ENCODE measurements at places on chromosomes 3 and 15.

- DNase-seq: peak; percentile 38
- no peaks in the 10 kb centered on the region for H3K27me3 ChIP-seq
- H3K27ac ChIP-seq: no peak overlapping the region
- peaks cover 7% of the 10 kb centered on the region for H3K4me1 ChIP-seq
- peaks cover 68% of the 10 kb centered on the region for H3K36me3 ChIP-seq
Measured at GRCh38 chr3:158808697-158809096, 6.8 kb downstream of the MFSD1 start.

GRCh38 chr15:32694222-32694983 lies 23.4 kb upstream of the GREM1 start:
- H3K4me3 ChIP-seq: no peak overlapping the region
- H3K36me3 ChIP-seq: no peaks in the 10 kb centered on the region
- no peak for DNase-seq
- H3K27ac ChIP-seq: no peak overlapping the region

- H3K36me3 ChIP-seq: no peaks in the 10 kb centered on the region
- peak; percentile 29 for DNase-seq
- no peak overlapping the region for H3K27ac ChIP-seq
- H3K4me3 ChIP-seq: no peak overlapping the region
Measured at GRCh38 chr15:57500979-57501576, 90.6 kb upstream of the MYZAP start.

DNA sequence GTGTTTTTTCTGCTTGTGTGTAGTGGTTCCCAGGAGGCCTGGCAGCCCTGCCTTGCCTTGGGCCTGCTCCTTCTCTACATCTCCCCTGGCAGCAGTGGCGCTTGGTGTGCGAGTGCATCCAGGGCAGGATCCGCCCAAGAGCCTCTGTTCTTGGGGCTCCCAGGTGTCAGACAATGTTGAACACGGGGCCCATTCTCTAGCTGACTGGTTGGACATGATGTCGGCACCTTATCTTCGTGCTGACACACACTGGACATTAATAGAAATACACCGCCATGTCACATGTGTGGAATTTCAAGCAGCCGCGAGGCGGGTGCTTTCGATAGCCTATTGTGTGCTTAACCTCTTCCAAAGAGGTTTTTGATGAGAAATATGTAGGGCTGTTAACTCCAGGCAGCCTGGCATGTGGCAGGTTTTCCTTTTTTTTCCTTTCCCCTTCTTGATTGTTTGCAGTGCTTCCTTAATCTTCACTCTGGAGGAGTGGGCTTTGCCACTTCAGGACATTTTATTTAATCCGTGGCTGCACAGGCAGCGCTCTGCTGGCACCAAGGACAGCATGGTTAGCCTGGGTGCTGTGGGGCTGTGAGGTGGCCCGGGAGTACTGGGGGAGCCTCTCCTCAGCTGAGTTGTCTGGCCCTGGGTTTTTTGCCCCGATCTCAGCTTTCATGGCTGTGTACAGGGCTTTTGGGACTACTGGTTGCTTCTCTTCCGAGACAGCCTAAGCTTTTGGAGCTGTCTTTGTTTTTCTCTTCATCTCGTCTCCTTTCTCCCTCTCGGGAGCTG lies 42.5 kb downstream of the CHCHD6 start:
- H3K4me1 ChIP-seq: peaks cover 38% of the 10 kb centered on the region
- H3K27ac ChIP-seq: peak overlapping the region; percentile 71
- peaks cover 4% of the 10 kb centered on the region for H3K36me3 ChIP-seq
- peak; percentile 45 for DNase-seq

DNA sequence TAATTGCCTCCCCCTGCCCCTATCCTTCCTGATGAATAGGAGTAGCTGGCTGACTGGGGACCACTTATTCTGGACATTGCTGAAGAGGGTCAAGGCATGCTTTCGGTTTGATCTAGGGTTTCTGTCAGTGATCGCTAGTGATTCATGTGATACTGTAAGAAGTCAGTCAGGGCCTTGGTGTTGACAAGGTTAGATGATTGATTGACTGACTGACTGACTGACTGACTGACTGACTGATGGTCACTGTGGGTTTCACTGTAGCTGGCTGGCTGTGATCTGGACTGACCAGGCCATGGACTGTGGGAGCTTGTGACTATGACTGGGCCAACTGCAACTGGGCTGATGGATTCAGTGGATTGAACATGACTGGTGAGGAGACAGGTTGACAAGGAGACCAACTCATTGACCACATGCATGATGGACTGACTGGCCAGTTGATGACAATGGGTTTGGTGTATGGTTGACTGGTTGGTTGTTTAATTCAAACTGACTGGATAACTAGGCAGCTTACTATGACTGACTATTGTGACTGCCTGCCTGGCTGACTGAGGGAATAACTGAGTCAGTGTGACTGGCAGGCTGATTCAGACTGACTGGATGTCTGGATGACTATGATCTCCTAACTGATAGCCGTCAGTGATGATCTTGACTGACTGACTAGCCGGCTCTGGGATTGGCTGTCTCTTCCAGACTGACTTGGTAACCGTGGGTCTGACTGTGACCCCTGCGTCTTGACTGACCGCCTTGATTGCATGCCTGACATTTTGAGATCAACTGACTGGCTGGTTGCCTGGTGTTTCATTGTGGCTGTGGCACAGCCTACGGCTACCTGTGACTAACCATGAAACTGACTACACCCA lies 509.9 kb downstream of the SHQ1 start:
- H3K27ac ChIP-seq: no peak overlapping the region
- H3K36me3 ChIP-seq: peaks cover 6% of the 10 kb centered on the region
- H3K27me3 ChIP-seq: no peaks in the 10 kb centered on the region
- H3K4me1 ChIP-seq: peaks cover 11% of the 10 kb centered on the region
- DNase-seq: peak; percentile 42
- no peak overlapping the region for H3K4me3 ChIP-seq

DNA sequence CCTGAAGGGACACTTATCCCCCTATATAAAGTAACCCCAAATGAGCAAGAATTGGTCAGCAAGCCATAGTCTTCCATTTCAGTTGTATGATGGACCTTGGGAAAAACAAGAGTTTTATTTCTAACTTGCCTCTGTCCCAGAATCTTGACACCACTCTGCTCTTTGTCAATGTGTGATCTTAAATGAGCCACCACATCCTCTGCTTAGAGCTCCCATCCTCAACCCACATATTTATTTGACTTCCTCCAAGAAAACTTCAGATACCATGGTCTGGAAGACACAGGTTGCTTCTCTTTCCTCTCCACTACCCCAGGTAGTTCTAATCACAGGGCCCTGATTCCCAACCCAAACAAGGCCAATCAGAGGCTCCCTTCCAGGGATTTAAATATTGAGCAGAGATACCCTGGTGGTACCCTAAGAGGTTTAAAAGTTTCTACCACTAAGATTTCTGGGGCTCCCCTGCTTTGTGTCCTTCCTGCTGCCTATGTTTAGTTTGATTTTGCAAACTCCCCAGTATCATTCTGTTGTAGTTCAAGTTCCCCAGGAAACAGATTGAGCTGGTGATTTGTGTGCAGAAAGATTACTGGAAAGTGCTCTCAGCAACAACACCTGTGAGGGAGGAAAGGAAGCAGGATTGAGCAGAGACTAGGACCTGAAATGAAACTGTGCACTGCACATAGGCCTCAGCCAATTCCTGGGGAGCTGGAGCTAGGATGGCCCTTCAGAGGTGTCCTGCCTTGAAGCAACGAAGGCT lies 64.3 kb downstream of the MTHFS start:
- no peak overlapping the region for H3K27ac ChIP-seq
- H3K36me3 ChIP-seq: peaks cover 6% of the 10 kb centered on the region
- DNase-seq: no peak
- H3K4me1 ChIP-seq: no peaks in the 10 kb centered on the region
- no peak overlapping the region for H3K4me3 ChIP-seq

DNA sequence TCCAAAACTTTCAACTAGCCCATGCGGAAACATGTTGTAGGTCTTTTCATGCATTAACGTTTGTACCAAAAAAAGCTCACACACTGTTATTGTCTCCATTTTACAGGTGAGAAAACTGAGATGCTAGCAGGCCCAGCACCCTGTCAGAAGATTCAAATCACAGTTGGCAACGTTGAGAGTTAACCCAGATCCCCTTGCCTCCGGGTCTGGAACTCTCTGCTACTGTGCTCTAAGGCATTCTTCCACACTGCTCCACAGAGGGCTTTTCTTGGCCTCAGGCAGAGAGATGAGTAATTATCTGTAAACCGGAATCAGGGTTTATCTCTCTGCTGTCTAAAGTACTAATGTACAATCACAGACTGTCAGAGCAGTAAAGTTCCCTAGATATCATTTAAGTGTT lies 186.0 kb upstream of the LPP start:
- H3K27ac ChIP-seq: no peak overlapping the region
- peaks cover 17% of the 10 kb centered on the region for H3K4me1 ChIP-seq
- H3K27me3 ChIP-seq: no peaks in the 10 kb centered on the region
- H3K4me3 ChIP-seq: no peak overlapping the region
- no peaks in the 10 kb centered on the region for H3K36me3 ChIP-seq
- DNase-seq: peak; percentile 28

DNA sequence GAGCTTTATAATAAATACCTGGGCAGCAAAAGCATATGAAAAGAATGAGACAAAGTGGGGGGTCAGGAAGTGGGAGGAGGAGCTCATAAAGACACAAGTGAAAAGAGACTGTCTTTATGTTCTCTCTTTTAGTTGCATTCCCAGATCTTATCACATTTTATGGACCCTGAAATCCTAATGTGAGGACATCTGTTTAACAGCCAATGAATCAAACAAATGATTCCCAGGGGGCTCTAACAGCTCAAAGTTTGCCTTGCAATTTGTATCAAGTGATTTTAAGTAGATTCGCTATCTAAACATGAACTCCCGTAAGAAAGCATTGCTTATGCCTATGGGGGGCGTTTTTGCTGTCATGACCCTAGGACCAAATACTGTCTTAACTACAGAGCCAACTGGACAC lies 332.3 kb upstream of the CNTN4 start:
- H3K4me3 ChIP-seq: no peak overlapping the region
- no peak for DNase-seq
- H3K27ac ChIP-seq: no peak overlapping the region
- H3K27me3 ChIP-seq: no peaks in the 10 kb centered on the region
- no peaks in the 10 kb centered on the region for H3K36me3 ChIP-seq

DNA sequence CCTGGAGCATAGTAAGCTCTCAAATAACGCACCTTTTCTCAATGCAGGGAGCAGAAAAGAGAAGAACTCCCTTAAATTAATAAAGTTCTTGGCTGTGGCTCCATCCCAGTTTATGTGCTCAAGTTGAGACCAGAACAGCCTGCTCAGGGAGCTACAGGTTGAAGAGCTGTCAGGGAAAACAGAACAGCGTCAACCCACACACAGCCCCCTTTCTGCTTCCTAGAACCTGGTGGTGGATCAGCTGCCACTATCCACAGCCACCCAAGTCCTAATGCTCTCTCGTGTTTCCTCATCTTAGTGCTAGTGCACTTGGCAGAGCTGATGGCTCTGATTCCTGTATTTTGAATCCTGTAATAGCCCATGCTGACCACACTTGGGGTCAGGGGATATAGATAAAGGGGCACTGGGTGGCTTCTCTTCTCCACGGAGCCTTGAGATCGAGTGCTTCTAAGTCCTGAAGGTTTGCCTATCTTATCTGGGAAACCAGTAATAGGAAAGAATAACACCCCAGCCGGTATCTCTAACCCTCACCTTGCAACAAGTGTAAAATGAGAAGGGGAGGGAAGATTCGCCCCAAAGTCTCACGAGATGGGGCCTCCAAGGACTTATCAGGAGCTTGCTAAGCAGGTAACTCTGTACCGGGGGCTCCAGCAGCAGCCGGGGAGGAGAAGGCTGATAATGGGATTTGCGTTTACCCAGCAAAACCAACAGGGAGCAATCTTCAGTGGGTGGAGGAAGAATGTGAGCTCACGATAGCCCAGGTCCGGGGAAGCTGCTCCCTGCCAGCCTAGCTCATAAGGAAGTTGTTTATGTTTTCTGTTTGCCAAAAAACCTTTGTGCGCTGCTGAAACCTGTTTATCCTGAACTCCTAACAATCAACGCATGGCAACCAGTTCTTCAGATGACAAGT lies 136.2 kb upstream of the ICE2 start:
- H3K4me3 ChIP-seq: no peak overlapping the region
- H3K27me3 ChIP-seq: peaks cover 9% of the 10 kb centered on the region
- no peak for DNase-seq
- H3K27ac ChIP-seq: no peak overlapping the region
- H3K4me1 ChIP-seq: peaks cover 9% of the 10 kb centered on the region

DNA sequence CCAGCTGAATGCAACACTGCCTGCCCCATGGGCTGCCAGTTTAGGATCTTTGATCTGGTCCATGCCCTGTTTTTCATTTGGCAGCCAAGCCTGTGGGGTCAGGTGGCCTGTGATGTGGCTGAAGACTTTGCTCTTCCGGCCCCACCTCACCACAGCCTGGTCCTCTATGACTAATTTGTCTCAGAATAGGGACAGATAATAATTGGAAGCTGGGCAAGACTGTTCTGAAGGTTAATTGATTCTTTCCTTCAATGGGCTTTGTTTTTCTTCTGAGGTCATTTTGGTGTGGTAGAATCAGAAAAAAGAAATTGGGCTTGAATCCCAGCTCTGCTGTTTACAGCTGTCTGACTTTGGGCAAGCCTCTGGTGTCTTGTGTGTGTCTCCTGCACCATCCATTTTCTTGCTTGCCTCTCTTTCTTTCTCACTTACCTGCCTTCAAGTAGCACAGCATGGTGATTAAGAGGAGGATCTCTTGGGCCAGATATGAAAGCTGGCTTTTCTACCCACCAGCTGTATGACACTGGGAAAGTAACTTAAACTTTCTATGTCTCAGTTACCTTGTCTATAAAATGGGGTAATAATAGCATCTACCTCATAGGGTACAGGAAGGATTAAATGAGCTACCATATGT lies 24.2 kb downstream of the ABHD2 start:
- H3K36me3 ChIP-seq: peaks cover 23% of the 10 kb centered on the region
- H3K4me1 ChIP-seq: peaks cover 20% of the 10 kb centered on the region
- no peak overlapping the region for H3K4me3 ChIP-seq
- H3K27me3 ChIP-seq: no peaks in the 10 kb centered on the region
- DNase-seq: peak; percentile 49

DNA sequence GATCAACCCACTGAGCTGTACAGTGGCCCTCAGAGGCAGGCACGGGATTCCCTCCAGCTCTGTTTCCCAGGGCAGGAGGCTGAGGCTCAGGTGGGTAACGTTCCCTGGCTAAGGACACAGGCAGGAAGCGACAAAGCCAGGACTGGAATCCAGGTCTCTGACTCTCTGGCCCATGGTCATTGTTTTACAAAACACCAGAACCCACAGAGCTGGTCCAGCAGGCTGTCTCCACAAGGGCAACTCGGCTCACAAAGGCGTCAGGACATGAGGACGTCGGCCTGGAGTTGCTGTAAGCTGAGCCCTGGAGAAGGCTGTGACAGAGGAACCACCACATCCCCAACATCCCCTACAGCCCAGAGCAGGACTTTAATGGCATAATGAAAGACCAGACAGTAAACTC lies 30.7 kb downstream of the NUP210 start:
- peaks cover 6% of the 10 kb centered on the region for H3K36me3 ChIP-seq
- H3K4me1 ChIP-seq: no peaks in the 10 kb centered on the region
- no peaks in the 10 kb centered on the region for H3K27me3 ChIP-seq
- no peak overlapping the region for H3K4me3 ChIP-seq

- peak overlapping the region; percentile 63 for H3K27ac ChIP-seq
- DNase-seq: peak; percentile 28
- H3K36me3 ChIP-seq: peaks cover 31% of the 10 kb centered on the region
- H3K27me3 ChIP-seq: no peaks in the 10 kb centered on the region
- peak overlapping the region; percentile 82 for H3K4me3 ChIP-seq
Measured at GRCh38 chr3:126474498-126475412, 936 bp downstream of the ZXDC start.

All from MCF 10A (cell line).